SK-N-SH (cell line): ENCODE measurements at places on chromosomes 3 and 15. TPM values are rescaled to one million over a fixed set of nuclear protein-coding genes. Genes with fewer than 3 reads are reported as not detected.

The HRH1 gene
- polyA plus RNA-seq, result 6.2 and 7.7 TPM in 2 replicates

The ZNF106 gene
- polyA plus RNA-seq, result 8.9 and 12.9 TPM in 2 replicates

The TMC3 gene
- not detected in 2 replicates for polyA plus RNA-seq

The SCAANT1 gene
- not detected in 2 replicates for polyA plus RNA-seq

The PRKCI gene
- polyA plus RNA-seq, result 10.1 and 16.0 TPM in 2 replicates

The NOX5 gene
- polyA plus RNA-seq, result 0.02 and 0.05 TPM in 2 replicates

The SCAPER gene
- polyA plus RNA-seq, result 1.8 and 2.5 TPM in 2 replicates

The MEX3B gene
- 6.2 and 9.3 TPM in 2 replicates for polyA plus RNA-seq

The CD200R1 gene
- polyA plus RNA-seq, result 0.02 and 0.03 TPM in 2 replicates
